ENCODE measurements at places on chromosomes 3 and 15.
A peak's percentile ranks its signal among the peaks of the same experiment; 100 is the strongest.

GRCh38 chr3:194058189-194058571 is 77.8 kb upstream of the HES1 start:
- DNase-seq, result peak; percentile 1

GRCh38 chr15:89175617-89176191 is 45.7 kb downstream of the RLBP1 start:
- DNase-seq, result no peak

GRCh38 chr15:49387471-49387870 is 35.6 kb upstream of the FGF7 start:
- DNase-seq, result no peak

- no peak for DNase-seq
Measured at GRCh38 chr3:133083395-133083794, 45.2 kb downstream of the TMEM108 start.

All from stimulated activated CD8-positive, alpha-beta memory T cell treated with anti-CD3 and anti-CD28 coated beads, Interleukin-15, amount 100 ng/mL, for 4 hours (primary cell).